GM18507 (cell line): ENCODE measurements at places on chromosomes 12 and 14.

- no peak for DNase-seq
These were observed 52.0 kb upstream of the NTF3 start for GRCh38 chr12:5379749-5380496.

GRCh38 chr12:47817272-47818006 is 2.3 kb downstream of the HDAC7 start:
- no peak for DNase-seq

GRCh38 chr12:92438641-92439419 is 264.0 kb upstream of the PLEKHG7 start:
- DNase-seq = no peak

DNA sequence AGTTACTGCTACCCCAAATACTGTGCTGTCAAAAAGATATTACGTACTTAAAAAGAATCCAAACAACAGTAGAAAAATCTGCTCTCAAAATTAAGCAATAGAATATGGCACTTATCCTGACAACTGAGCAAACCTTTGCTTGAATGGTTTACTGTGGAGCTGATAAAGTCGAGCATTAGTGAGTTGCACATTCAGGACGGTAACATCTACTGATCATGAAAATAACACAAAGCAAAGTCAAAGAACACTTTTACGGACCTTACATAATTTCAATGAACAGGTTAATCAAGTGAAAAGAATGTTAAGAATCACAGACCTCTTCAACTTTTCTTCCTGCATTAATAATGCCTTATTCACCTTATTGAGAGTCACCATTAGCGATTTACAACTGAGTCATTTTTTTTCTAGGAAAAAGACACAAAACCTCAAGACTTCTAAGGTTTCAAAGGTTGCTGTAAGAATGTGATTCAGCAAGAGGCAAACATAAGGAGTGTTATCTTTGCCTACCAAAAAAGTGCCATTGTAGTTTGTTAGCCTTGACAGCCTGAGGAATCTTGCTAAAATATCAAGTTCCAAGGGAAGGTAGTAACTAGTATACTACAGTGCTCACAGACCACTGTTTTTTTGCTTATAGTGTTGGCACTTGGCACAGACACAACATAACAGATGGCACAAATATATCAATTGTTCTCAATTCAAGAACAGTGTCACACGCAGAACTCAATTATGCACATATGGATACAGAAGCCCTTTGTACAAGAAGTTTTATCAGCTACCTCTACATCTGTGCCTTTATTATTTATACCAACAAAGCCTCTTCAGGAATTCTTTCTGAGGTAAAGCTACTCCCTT is 334.2 kb upstream of the RPL10L start:
- DNase-seq = no peak

- DNase-seq = no peak
These were observed 16.2 kb downstream of the SPIC start for GRCh38 chr12:101491329-101491728.

DNA sequence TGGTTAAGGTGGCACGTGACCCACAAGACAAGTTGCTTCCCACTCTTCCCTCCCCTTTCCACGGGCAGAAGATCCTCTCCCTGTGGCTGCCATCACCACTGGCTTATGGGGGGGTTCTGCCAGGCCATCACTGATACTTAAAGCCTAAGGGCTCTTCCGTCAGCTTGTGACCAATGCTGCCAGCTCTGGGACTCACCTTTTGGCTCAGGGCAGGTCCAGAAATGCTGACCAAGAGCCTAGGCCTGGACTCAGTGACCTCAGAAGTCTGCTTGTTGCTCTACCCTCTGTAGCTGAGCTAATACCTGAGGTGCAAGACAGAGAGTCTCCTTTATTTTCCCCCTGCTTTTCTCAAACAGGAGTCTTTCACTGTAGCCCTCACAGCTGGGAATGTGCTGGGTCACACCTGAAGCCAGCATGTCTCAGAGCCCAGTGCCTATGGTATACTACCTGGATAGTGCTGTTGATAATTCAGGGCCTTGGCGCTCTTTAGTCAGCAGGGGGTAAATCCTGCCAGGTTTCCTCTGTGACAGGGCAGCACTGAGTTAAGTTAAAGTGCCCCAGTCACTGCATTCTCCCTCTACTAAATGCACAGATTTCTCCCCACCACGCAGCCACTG is 19.7 kb downstream of the FGD4 start:
- no peak for DNase-seq

DNA sequence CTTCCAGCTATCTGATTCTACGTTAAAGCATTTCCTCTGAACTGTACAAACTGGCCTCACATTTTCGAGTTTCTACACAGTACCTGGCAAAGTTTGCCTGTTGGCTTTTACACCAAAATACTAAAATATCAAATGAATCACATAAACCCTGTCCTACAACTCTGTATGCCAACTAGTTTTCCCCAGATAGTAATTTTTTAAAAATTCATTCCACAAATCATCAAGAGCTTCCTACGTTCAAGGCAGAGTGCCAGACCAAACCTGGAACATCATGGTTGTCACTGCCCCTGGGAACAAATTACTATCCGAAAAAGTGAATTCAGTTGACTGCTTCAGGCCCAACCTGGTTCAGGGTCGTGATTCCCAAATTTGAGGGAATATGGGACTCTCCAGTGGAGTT is 2.1 kb downstream of the TMEM30B start:
- no peak for DNase-seq

GRCh38 chr12:20370866-20371519 is 2.7 kb downstream of the PDE3A start:
- DNase-seq = no peak

DNA sequence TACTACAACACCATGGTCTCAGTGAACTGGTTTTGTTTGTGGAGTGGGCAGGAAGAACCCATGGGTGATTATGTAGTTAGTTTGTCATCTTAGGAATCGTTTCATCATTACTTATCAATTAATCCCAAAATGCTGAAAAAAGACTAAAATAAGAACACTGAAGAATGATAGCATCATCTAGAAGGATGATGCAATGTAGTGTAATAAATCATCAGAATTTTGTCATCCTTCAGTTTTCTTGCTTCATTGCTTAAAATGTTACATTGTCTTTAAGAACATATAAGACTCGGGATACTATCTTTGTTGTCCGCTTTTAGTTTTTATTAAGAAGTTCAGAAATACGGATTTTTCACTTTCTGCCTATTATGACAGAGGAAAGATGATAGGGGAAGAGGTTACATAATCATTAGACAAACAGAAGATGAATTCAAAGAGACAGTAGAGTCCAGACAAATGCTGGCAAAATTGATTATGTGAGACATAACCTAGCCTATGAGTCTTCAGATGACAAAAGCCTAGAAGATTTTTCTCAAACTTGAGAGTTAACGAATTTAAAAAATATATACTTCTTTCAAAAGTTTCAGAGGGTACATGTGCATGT is 10.8 kb upstream of the SMOC1 start:
- no peak for DNase-seq

- DNase-seq = no peak
These were observed 11.3 kb downstream of the ATP2B1 start for GRCh38 chr12:89697296-89697695.

GRCh38 chr12:104624529-104624928 is 167.8 kb downstream of the CHST11 start:
- DNase-seq = no peak

GRCh38 chr14:23932639-23933038 is 20.9 kb upstream of the DHRS4 start:
- DNase-seq = no peak

DNA sequence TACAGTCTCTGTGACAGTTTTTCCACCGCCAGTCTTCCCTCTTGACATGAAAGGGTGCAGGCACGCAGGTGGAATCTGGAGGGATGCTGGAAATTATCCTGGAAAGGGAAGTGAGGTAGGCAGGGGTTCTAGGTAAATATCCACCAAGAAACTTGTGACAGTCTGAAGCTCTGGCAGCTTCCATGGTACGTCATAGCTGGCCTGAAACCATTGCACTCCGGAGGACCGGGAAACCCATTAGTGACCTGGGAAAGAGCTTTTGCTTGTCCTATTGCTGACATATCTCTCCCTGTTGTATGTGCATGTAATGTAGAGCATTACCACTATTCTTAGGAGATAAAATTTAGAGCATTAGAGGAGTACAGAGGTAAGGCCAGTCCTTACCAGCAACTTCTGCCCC is 275.9 kb downstream of the EGLN3 start:
- DNase-seq = no peak

GRCh38 chr12:67069451-67070306 is 199.5 kb upstream of the CAND1 start:
- DNase-seq = no peak

GRCh38 chr12:57803319-57803893 is 15.1 kb downstream of the AVIL start:
- DNase-seq = no peak

GRCh38 chr14:69753860-69754259 is 13.1 kb upstream of the SRSF5 start:
- no peak for DNase-seq

GRCh38 chr14:56515739-56516138 is 63.9 kb upstream of the TMEM260 start:
- DNase-seq = no peak

DNA sequence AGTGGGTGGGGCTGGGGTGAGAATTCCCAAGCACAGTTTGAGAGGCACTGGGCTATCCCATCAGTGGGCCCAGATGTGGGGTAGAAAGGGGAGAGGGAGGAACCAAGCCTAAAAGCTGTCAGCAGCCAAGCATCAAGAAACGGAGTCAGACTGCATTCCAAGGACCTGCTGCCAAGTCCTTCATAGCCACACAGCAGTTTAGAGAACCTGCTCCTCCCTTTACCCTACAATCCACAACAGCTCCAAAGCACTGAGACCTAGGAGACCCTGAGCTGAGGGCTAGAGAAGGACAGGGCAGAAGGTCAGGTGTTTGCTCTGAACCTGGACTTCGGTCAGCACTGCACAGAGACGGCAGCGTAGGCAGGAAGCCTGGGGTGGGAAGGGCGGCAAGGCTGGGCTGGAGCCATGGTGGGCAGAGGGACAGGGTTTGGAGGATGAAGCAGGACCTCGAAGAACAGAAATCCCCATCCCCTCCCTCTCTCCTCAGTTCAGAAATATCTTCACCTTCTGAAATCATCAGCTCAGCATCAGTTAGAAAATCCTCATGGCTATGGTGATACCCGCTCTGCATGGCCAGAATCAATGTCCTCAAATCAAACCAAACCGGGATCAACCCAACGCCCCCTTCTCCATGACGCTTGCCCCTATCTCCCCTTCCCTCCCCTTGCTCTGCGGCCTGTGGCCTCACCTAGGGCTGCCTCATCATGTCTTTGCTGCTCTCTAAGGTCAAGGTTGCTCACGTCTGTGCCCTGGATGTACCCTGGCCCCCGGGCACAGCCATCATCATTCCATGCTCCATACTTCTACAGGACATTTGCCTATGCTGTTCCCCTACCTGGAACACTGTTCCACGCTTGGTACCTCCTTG is 12.9 kb upstream of the SERPINA4 start:
- no peak for DNase-seq

DNA sequence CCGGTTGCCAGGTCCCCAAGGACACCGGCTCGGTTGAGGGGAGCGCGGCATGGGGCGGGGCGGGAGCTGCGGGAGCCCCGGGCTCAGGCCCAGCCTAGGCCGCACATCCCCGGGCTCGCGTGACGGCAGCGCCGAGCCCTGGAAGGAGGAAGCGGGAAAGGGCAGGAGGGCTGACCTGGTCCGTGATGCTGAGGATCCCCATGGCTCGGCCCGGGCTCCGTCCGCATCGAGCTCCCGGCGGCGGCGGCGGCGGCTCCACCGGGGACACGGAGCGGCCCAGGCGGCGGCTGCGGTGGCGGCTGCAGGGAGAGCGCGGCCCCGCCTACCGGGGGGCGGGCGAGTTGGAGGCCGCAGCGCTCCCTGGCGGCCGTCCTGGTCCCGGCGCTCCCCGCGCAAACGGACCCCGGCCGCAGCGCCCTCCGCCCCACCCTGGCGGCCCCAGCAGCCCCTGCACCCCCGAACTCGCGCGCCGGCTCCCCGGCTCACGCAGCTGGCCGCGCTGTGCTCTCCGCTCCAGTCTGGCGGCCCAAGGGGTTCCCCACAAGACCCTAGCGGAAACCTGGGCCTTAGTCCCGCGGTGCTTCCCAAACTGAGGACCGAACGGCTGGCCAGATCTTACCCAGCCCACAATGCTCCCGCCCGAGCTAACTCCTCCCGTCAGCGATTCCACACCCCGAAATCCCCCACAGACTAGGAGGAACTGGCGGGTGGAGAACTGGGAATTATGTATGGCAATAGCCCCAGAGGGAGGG is at the start of gene ANKRD52:
Gene ANKRD52, minus strand, starts transcription at position 317 of the 752 bp plus-strand sequence. Its CDS starts 115 bp downstream, at position 202.
- peak; percentile 87 for DNase-seq

DNA sequence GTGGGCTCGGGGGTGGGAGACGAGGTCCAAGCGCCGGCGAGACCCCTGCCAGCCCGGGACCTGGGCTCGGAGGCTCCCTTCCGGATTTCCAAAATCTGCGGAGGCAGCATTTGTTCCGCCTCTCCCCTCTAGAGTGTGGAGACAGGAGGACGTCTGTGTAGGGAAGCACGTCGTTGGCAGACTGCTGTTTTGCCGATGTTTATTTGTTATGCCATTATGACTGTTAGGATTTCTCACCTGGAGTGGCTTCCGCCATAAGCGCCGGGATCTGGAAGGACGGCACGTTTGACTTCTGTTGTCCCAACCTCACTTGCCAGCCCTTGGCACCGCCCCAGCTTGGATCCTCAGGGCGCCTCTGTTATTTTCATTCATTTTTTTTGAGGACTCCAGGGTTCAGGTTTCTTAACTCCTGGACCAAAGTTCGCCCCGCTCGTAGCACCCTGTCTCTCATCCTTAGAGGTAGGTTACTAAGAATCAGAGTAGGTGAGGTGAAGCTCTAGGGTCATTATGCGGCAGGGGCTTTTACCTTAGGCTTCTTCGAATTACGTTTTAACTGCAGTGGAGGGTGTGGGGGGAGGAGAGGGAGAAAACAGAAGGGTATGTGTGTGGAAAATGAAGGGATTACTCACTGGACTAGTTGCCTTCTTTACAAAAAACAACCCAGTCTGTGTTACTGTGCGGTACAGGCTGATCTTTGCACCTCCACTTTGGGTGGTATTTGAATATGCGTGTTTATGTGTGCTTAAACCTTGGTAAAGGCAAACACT is 547 bp upstream of the PYGL start:
- DNase-seq = no peak

GRCh38 chr14:89303456-89304435 is 113.3 kb downstream of the FOXN3 start:
- no peak for DNase-seq

GRCh38 chr12:7162691-7163114 is 26.8 kb upstream of the PEX5 start:
- DNase-seq = no peak
